Psoas muscle (tissue), 8 donors: ENCODE measurements at places on chromosomes 2 and 18. TPM values are rescaled to one million over a fixed set of nuclear protein-coding genes. Genes with fewer than 3 reads are reported as not detected.

GRCh38 chr2:236127010-236127409 lies 41.2 kb downstream of the GBX2 start:
- no peaks in the 10 kb centered on the region for H3K27me3 ChIP-seq
- DNase-seq: no peak
- H3K36me3 ChIP-seq: peaks cover 28% of the 10 kb centered on the region
- H3K27ac ChIP-seq: no peak overlapping the region

DNA sequence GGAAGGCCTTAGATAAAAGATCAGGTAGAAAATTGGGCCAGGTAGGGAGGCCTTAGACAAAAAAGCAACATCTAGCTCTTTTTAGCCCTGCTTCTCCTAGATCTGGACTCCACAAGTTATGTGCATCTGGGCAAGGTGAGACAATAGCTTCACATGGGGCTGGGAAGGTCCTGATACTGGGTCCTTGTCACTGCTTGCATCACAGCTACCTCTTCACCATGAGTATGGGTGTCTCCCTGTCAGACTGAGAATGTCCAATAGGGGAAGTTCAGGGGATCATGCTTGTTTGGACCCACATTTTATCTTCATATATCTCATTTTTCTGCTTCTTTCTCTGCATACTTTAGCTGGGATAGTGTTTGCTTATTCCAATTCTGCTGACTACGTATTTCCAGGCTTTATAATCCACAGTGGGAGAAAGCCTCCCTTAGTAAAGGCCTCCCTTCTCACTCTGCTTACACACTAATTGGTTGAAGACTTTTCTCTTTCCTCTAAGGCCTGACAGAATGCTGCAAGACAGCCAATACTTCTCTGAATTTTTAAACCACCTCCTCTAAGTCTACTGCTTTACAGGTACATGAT lies 189.6 kb downstream of the CYRIA start:
- H3K4me1 ChIP-seq: no peaks in the 10 kb centered on the region
- no peak overlapping the region for H3K27ac ChIP-seq
- no peak overlapping the region for H3K4me3 ChIP-seq
- H3K27me3 ChIP-seq: no peaks in the 10 kb centered on the region

Gene FAM161A
- total RNA-seq: 2.5 TPM

Gene SALL3
- total RNA-seq: not detected

Gene NPPC
- not detected for total RNA-seq

GRCh38 chr2:113977060-113977659 lies 87.3 kb downstream of the ACTR3 start:
- no peak overlapping the region for H3K27ac ChIP-seq
- no peak overlapping the region for H3K4me3 ChIP-seq
- no peak for DNase-seq
- no peaks in the 10 kb centered on the region for H3K27me3 ChIP-seq
- no peaks in the 10 kb centered on the region for H3K36me3 ChIP-seq

GRCh38 chr18:58851856-58852255 lies 12.8 kb upstream of the ZNF532 start:
- H3K4me3 ChIP-seq: no peak overlapping the region
- no peaks in the 10 kb centered on the region for H3K36me3 ChIP-seq
- H3K4me1 ChIP-seq: peaks cover 8% of the 10 kb centered on the region
- no peak for DNase-seq
- no peak overlapping the region for H3K27ac ChIP-seq

Gene LTBP1
- 9.5 TPM for total RNA-seq

Gene AQP12A
- total RNA-seq: not detected

DNA sequence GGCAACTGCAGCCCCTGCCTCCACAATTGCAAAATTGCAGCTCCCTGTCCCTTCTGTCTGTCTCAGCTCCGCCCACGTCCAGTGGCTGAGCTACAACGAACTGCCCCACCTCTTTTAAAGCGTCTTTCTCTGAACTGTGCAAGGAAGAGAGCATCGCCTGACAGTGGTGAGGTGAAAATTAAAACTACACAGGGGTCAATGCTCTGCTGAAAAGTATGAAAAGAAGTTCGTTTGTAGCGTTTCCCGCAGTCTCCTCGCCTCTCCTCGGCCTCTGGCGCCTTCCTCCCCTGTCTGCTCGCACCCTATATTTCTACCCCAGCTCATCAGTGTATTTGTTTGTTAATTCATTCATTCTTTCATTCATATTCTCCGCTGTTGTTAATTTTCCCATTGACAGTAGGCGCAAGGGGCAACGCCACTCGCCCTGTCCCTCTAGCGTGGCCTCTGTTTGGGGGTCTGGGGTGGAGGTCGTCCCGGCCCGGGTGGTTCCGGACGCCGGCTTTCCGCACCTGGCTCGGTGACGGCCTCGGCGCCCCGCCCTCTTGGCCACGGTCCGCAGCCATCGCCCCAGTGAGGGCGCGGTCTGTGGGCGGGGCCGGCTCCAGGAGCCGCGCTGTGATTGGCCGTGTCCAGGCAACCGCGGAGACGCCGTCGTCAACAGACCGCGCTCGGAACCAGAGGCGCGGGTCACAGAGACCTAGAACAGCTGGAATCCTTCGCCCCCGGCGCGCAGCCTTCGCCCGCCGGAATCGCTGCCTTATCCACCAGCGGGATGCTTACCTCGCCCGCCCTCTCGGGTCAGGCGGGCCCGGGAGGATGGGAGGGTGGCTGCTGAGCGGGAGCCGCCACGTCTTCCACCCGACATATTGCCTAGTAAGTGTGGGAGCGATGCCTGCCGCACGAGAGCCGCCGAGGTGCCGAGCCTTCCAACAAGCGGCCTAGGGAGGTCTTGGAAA lies at the start of gene VWA3B:
Gene VWA3B, plus strand, starts transcription at position 677 of the 956 bp plus-strand sequence. CDS start 5,926 bp downstream, outside the sequence.
- H3K27ac ChIP-seq: no peak within 1 kb of the TSS
- H3K27me3 ChIP-seq: no peaks in the 10 kb centered on the region
- peaks cover 16% of the 10 kb centered on the region for H3K4me1 ChIP-seq
- peak; percentile 63 for DNase-seq
- peak within 1 kb of the TSS; percentile 71 for H3K4me3 ChIP-seq
- no peaks in the 10 kb centered on the region for H3K36me3 ChIP-seq

DNA sequence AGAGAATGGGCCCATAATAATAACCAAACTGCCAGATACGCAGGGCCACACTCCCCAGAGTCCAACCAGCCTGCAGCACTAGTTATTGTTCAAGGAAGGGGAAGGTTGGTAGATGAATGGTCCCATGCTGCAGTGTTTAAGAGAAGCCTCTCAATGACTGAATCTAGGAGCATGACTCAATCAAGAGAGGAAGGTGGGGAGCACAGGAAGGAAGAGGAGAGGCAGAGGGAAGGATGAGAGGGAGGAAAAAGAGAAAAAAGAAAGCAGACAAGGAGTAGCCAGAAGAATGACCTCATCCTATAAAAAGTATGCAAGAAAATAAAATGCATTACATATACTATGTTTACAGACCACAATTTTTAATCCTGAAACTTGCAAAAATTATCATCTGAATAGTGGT lies 174.5 kb downstream of the TCF4 start:
- no peaks in the 10 kb centered on the region for H3K27me3 ChIP-seq
- no peak for DNase-seq
- no peak overlapping the region for H3K4me3 ChIP-seq
- no peak overlapping the region for H3K27ac ChIP-seq

- H3K4me3 ChIP-seq: no peak overlapping the region
- no peak for DNase-seq
Measured at GRCh38 chr2:33144243-33144642, 197.5 kb downstream of the LTBP1 start.

- H3K27ac ChIP-seq: no peak overlapping the region
- H3K4me3 ChIP-seq: no peak overlapping the region
Measured at GRCh38 chr2:69389271-69389670, 2.2 kb upstream of the GFPT1 start.

DNA sequence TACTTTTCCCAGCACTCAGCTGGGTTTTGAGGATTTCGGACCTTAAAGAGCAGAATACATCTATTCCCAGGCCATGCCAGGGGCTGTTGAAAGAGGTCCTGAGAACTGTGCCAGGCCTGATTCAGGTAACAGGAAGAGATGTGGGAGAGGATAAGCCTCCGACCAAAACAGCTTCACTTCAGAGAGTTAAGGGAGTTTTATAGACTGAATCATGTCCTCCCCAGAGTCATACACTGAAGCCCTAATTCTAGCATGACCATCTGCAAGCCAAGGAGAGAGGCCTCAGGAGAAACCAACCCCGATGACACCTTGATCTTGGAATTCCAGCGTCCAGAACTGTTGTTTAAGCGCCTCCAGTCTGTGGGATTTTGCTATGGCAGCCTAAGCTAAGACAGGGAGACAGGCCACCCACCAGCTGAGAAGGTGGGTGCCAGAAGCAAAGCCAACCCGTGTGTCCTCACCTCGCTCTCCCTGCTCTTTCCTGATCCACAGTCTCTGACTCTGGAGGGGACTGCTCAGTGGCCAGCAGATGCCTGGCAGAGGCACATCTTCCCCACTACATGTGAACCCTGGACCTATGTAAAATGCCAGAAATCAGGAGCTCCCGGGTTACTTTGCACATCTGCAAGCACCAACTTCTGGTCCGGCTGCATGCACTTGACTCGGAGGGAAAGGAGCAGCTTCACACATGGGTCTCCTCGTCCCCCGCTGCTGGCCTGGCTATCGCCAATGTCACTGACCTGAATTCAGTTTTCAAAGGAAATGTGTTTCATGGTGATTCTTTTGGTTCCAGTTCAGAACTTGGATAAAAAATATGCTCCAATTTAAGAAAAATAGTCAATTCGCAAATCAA lies 116.8 kb upstream of the EPC2 start:
- H3K27me3 ChIP-seq: no peaks in the 10 kb centered on the region
- no peaks in the 10 kb centered on the region for H3K4me1 ChIP-seq
- no peak overlapping the region for H3K27ac ChIP-seq
- DNase-seq: no peak
- no peak overlapping the region for H3K4me3 ChIP-seq
- H3K36me3 ChIP-seq: no peaks in the 10 kb centered on the region

- no peak overlapping the region for H3K27ac ChIP-seq
- H3K4me3 ChIP-seq: no peak overlapping the region
- H3K4me1 ChIP-seq: no peaks in the 10 kb centered on the region
Measured at GRCh38 chr2:133936601-133937000, 317.3 kb upstream of the MGAT5 start.

DNA sequence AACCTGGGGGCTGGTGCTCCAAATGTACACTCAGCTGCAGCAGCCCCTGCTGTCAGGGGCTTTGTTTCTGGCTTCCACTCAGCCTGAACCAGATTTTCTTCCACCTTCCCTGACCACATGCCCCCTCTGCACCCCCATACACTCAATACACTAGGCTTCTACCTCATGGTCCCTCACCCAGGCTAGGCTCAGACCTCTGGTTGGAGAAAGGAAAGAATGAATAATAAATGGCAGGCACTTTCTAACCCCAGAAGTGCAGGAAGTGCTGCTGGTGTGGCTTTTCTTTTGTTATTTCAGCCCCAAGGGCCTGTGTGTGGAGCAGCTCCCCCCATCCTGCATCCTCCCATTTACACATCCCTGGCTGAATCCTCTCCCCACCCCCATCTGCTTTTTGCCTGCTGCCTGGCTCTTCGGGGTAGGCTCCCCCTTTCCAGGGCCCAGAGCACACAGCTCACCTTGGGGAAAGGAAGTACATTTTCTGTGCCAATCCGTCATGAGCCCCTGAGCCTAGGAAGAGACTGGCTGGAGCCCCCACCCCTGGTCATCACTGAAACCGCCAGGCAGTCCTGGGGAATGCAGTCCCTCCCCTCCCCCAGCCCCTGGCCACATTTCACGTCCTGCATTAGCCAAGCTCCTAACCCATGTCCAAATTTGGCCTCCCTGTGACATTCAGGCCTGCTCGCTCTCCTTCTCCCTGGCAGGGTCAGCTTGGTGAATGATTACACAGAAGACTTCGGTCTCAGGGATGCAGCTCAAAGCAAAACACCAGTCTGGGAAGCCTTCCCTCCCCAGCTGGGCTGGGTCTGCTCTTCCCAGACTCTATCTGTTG lies 2.6 kb downstream of the DYSF start:
- peak overlapping the region; percentile 97 for H3K27ac ChIP-seq
- no peaks in the 10 kb centered on the region for H3K36me3 ChIP-seq
- H3K27me3 ChIP-seq: no peaks in the 10 kb centered on the region
- DNase-seq: no peak
- H3K4me1 ChIP-seq: peaks cover 82% of the 10 kb centered on the region
- H3K4me3 ChIP-seq: peak overlapping the region; percentile 88

Gene PASK
- 0.71 TPM for total RNA-seq

Gene ABCG8
- total RNA-seq: not detected

Gene DNAH7
- 0.10 TPM for total RNA-seq

Gene TIMM21
- total RNA-seq: 91.6 TPM
